ENCODE measurements at places on chromosomes 13 and 19. TPM values are rescaled to one million over a fixed set of nuclear protein-coding genes. Genes with fewer than 3 reads are reported as not detected.

Gene NANOS3
- 0.68 TPM for total RNA-seq

Gene ONECUT3
- not detected for total RNA-seq

Gene NUP58
- total RNA-seq = 56.0 TPM

Gene FBXO46
- 15.8 TPM for total RNA-seq

Gene IRF2BP1
- total RNA-seq = 36.4 TPM

Gene GZMM
- not detected for total RNA-seq

Gene RXFP2
- not detected for total RNA-seq

Gene TINCR
- total RNA-seq = 1.0 TPM

Gene NKPD1
- total RNA-seq = 0.07 TPM

Gene ZNF486
- 24.6 TPM for total RNA-seq

Gene ENOX1
- 1.5 TPM for total RNA-seq

Gene PRRG2
- 7.2 TPM for total RNA-seq

Gene RNASEH2B
- 23.9 TPM for total RNA-seq

Gene TMEM221
- not detected for total RNA-seq

Gene AP2S1
- 157 TPM for total RNA-seq

Gene FLT3LG
- 3.0 TPM for total RNA-seq

Gene FAM124A
- total RNA-seq = 0.48 TPM

Gene YJEFN3
- 2.1 TPM for total RNA-seq

Gene PCDH8
- total RNA-seq = 0.04 TPM

Gene GPR12
- not detected for total RNA-seq

Gene GFY
- total RNA-seq = not detected

Gene CYP2A6
- total RNA-seq = not detected

Gene LSR
- total RNA-seq = 247 TPM

Gene NKG7
- total RNA-seq = not detected

Gene PSG4
- 3.0 TPM for total RNA-seq

Gene ZNF667
- 9.4 TPM for total RNA-seq

Gene ZNF701
- total RNA-seq = 11.0 TPM

Gene ZNF221
- 6.1 TPM for total RNA-seq

Gene TMPRSS9
- not detected for total RNA-seq

Gene PDCD2L
- 31.8 TPM for total RNA-seq

Gene TMEM150B
- not detected for total RNA-seq
